Stimulated activated CD4-positive, alpha-beta T cell treated with anti-CD3 and anti-CD28 coated beads, TNF-alpha, amount 100 ng/mL, for 4 hours (primary cell): ENCODE measurements at places on chromosomes 3 and 15.

- no peak for DNase-seq
Observed at GRCh38 chr15:45665261-45665660, 30.4 kb downstream of the SQOR start.

- no peak for DNase-seq
Observed at GRCh38 chr3:187497052-187497451, 128.9 kb downstream of the RTP4 start.

DNA sequence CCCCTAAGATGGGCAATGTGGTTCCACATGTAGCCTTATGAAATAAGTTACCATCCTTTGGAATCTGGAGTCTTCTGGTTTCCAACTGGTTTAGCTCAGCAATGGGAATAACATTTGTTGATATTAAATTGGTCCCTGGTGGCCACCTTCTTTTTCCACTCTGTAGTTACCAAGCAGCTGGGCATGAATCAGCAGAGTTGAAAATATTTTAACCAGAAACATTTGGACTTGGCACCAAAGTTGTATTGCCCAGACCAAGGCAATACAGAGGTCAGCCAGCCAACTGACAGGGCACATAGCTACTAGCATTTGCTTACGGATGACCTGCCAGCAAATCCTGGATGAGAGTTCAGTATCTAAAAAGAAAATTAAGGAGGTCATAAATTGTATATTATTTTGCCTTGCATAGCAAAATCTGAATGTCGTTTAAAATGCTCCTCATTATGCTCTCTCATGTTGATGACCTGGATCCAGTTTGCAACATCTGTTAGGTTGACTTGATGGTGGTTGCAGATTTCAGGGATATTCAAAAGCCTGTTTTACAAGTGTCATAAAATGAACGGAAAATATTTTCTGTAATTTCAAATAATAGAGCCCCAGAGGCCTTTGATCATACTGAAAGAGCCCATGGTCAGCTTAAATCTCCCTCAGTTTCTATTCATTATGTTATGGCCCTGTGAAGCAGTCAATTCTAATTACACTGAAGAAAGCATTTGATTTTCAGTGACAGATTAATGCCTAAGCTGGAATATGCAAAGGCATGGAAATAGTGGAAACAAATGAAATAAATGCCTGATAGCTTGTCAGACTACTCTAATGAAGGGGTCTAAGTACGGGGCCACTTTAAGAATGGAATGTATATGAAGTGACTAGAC lies 54.6 kb downstream of the PPM1L start:
- DNase-seq = no peak

- DNase-seq = no peak
Observed at GRCh38 chr3:53235545-53235944, 20.3 kb downstream of the TKT start.
